ENCODE measurements at places on chromosomes 1 and 21.

DNA sequence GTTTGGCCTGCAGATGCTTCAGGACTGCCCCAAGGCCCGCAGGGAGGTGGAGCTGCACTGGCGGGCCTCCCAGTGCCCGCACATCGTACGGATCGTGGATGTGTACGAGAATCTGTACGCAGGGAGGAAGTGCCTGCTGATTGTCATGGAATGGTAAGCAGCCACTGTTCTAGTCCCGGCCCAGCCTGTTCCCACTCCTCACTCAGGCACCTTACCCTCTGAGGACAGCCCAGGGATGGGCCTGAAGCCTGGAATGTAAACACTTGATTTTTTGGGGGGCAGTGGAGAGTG, 41.9 kb upstream of the IL19 start:
- DNase-seq: no peak

DNA sequence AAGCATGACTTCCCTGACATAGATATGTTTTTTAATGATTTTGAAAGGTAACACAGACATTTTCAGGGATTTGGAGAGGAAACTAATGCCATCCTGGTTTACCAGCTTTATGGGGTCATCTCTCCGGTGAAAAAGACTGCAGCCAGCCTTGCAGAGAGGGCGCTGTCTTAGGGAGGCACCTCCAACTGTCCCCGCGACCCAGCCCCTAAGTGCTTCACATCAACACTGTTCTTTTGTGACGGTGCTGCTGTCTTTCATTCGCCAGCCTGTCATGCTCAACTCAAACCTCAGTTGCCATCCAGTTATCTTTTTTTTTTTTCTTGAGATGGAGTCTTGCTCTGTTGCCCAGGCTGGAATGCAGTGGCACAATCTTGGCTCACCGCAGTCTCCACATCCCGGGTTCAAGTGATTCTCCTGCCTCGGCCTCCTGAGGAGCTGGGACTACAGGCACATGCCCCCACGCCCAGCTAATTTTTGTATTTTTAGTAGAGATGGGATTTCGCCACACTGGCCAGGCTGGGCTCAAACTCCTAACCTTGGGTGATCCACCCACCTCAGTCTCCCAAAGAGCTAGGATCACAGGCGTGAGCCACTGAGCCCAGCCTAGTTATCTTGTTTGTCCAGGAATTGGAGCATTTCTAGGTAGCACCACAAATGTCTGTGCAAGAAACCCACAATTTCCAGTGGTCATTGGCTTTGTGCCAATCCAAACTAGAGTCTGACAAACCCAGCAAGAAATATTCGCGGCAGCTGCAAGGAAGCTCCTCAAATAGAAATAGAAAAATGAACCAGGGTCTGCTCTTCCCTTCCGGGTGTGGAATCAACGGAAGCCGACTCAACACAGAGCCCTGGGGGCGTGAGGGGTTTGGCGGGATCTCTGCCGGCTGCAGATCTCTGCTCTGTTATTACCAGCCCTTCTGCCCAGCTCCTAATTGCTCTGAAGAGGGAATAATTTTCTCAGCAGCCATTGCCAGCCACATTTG, 24.2 kb downstream of the PDE9A start:
- no peak for DNase-seq

DNA sequence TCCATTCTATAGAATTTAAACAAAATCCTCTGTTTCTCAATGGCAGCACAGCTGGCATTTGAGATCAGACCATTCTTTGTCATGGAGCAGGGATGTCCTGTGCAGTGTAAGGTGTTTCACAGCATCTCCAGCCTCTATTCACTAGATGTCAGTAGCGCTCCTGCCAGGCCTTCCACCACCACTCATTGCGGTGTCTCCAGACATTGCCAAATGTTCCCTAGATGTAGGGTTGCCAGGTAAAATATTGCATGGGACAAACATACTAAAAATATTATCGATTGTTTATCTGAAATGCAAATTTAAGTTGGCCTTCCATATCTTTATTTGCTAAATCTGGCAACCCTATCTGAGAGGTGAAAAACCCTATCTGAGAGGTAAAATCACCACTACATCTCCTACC, 11.7 kb downstream of the ITLN2 start:
- DNase-seq: no peak

DNA sequence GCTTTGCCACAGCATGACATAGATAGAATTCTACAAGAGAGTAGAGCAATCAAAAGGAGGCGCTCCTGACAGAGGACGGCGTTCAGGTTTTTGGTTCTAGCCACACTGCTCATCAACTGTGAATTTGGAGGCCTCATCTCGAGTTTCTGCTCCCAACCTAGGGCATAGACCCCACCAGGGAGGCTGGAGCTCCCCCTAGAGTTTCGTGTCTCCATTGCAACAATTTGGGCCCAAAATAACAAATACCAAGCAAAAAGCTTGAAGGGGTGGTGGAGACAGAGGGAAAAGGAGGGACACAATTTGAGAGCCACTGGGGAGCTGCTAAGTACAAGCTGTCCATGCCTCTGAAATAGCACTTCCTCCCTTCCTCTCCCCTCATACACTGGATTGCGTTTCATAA, 297.0 kb downstream of the GPATCH2 start:
- peak; percentile 10 for DNase-seq

- DNase-seq: no peak
Observed at GRCh38 chr1:201763455-201764140, 65.4 kb upstream of the IPO9 start.

DNA sequence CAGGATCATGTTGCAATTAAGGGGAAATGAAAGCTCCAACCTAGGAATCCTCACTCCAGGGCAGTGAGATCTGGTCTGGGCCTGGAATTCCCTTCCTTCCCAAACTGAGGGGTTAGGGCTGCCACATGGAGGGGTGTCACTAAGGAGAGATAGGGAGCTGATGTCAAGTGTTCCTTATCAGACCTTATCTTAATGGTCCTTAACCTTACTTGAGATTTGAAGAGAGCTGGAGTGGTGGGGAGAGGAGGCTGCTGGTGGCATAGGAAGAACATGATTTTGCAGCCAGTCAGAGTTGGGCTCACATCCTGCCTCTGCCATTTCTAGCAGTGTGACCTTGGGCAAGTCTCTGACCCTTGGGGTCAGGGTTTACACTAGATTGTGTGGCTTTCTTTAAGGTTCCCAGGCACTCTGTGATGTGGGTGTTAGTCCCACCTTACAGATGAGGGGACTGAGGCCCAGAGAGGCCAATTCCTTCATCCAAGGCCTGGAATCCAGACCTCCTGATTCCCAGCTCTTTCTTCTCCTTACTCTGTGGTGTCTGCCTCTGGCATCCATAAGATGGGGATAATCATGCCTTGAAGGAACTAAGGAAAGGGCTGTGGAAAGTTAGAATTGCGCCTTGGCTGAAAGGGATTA, 56.3 kb upstream of the SYNC start:
- DNase-seq: no peak

- DNase-seq: no peak
Observed at GRCh38 chr1:202976633-202977032, 9.6 kb upstream of the CYB5R1 start.

DNA sequence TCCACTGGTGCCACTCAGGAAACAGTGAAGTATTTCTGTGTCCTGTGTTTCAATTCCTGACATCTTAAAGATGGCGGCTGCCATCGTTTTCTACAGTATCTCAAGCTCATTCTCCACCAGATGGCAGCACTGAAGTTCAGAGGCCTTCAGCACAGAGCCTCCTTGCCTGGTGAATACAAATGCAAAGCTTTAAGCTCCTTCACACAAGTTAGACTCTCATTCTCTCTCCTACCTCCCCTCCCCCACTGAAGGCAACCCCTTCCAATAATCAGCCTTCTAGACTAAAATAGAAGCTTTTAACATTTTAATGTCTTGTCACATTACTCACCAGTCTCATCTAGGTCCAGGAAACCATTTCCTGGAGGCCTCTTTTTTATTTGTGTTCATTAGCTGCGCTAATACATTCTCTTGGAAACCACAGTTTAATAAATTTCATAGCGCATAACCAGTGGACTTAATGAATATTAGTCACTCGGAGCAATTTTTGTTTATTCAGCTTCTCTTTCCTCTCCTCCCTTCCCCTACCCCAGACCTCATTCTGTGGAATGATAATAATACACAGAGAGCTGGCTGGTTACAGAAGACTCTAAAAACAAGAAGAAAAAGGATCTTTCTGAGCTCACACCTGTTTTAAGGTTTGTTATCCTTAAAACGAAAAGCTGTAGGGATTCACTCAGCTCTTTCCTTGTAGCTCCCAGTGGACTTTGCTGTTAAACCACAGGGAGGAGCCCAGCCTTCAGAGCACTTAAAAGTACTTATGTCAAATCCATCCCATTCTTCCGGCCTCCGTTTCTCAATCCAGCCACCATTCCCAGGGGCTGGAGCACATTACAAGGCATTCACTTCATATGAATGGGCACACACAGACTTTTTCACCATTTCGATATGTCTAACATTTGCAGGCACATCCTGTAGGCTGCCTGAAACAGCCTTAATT, 384.9 kb downstream of the HLX start:
- DNase-seq: peak; percentile 53

- DNase-seq: no peak
Observed at GRCh38 chr1:168786476-168787330, 57.7 kb upstream of the DPT start.

DNA sequence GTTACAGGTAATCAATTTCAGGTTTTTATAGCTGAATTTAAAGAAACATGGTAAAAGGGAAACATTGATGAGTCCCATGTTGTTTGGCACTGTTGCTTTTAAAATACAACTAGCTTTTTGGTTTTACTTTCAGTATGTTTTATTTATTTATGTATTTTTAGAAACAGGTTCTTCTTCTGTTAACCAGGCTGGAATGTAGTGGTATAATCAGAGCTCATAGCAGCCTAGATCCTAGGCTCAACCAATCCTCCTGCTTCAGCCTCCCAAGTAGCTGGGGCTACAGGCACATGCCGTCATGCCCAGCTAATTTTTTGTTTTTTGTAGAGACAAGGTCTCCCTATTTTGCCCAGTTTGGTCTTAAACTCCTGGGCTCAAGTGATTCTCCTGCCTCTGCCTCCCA, 50.4 kb downstream of the CTTNBP2NL start:
- no peak for DNase-seq

- DNase-seq: no peak
Observed at GRCh38 chr1:180633057-180634056, 1.5 kb downstream of the XPR1 start.

- no peak for DNase-seq
Observed at GRCh38 chr1:44014365-44015104, 16.7 kb downstream of the SLC6A9 start.

GRCh38 chr1:88462096-88462487, 222.0 kb upstream of the PKN2 start:
- DNase-seq: no peak

- peak; percentile 50 for DNase-seq
Observed at GRCh38 chr1:89987159-89987819, 7.6 kb upstream of the ZNF326 start.

- no peak for DNase-seq
Observed at GRCh38 chr1:183806675-183807074, 1.8 kb downstream of the RGL1 start.

DNA sequence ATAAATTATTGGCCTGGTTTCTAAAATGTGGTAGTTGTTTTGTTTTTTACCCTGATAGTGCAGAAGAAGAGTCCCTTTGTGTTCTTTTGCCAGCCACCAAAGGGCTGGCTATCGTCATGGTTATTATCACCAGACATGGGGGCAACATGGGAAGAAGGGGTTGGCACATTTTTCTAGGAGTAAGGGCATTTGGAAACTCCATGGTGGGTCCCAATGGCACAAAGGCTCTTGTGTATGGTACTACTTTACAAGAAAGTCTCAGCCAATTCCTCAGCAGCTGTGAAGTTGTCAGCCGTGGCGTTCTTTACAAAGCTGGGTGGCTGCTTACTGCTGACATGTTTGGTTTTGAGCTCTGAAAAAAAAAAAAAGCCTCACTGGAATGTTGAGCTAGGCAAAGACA, 330.4 kb upstream of the ESRRG start:
- no peak for DNase-seq

DNA sequence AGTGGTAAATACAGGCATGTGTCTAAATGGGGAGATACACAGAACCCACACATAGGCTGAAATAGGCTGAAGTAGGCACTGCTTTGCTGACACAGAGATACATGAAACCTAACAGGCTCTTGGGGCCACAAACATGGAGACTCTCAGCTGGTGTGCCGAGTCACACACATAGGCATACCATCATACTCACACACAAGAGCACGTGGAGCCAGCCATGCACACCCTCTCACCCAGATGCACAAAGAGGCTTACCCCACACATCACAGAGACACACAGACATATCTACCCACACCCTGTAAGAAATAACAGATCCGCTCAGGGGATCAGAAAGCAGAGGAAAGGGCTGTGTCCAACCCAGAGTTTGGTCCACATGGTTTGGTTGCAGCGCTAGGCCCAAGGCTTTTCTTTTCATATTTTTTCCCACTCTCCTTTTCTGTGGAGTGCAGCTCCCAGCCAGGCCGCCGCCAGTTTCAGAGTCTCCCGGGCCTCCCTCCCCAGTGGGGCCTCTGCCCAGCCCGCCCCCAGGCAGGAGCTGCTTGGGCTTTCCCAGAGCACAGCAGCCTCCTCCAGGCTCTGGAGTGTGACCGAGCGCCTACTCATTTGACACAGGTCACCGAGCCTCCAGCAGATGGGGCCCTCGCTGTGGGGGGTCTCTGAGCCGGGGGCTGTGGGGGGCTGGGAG, 3.9 kb upstream of the POU3F1 start:
- no peak for DNase-seq

GRCh38 chr1:24575905-24576587, 20.2 kb downstream of the NCMAP start:
- DNase-seq: no peak

- DNase-seq: no peak
Observed at GRCh38 chr1:72837781-72838180, 555.4 kb upstream of the NEGR1 start.

- DNase-seq: no peak
Observed at GRCh38 chr1:115560027-115560426, 81.7 kb upstream of the VANGL1 start.

DNA sequence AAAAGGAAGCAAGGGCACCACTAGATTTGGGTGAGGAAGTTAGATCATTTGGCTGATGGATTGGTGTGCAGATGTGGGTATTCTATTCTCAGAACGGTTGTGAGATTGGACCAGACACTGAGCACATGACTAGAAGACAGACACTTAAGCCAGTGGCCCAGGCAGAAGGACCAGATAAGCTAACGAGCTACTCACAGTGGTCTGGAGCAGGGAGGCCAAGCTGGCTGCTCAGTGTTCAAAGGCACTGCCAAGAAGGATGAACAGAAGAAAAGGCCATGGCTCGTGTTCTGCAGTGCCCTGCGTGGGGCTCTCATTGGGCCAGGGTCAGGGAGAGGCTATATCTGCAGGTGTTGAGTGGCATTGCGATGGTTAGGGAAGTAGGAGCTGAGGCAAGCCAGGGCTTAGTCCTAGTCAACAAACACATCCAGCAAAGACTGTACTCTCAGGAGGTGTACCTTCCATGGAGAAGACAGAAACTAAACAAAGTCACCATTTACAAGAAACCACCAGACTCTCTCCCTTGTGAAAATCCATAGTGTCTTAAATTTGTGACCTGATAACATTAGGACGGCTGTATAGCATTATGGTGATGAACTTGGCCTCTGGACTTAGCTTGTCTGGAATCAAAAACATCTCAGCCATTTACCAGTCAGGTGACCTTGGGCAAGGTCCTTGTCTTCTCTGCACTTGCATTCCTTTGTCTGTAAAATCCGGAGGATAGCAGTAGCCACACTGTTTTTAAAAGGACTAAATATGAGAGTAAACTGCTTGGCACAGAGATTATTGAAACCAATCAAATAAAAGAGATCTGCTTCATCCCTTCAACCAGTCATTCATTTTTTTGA, 274.5 kb downstream of the SIPA1L2 start:
- DNase-seq: no peak
